Lower leg skin (tissue), 4 donors: ENCODE measurements at places on chromosomes 5 and 9.

DNA sequence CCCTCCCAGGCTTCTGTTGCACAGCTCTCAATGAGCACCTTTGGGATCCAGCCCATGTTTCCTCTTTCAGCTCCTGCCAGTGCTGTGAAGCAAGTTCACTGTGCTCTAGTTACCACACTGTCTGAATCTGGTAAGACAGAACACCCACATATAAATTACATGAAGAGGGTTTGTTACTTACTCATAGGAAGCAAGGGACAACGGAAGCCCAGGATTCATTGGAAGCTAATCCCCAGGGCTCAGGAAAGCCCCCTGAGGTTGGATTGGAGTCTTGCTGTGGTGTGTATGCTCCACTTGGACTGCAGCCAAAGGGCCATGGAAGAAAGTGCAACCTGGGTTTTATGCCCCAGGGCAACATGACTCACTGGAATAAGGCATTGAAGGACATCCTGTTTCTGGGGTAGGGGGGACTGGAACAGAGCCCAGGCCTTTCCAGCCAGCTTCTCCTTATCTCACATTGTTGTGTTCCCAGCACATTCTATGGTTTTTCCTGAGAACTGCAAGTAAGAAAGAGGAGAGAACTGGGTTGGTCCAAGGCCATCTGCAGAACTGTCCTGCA, 15.6 kb upstream of the CLK4 start:
- peak; percentile 23 for DNase-seq

DNA sequence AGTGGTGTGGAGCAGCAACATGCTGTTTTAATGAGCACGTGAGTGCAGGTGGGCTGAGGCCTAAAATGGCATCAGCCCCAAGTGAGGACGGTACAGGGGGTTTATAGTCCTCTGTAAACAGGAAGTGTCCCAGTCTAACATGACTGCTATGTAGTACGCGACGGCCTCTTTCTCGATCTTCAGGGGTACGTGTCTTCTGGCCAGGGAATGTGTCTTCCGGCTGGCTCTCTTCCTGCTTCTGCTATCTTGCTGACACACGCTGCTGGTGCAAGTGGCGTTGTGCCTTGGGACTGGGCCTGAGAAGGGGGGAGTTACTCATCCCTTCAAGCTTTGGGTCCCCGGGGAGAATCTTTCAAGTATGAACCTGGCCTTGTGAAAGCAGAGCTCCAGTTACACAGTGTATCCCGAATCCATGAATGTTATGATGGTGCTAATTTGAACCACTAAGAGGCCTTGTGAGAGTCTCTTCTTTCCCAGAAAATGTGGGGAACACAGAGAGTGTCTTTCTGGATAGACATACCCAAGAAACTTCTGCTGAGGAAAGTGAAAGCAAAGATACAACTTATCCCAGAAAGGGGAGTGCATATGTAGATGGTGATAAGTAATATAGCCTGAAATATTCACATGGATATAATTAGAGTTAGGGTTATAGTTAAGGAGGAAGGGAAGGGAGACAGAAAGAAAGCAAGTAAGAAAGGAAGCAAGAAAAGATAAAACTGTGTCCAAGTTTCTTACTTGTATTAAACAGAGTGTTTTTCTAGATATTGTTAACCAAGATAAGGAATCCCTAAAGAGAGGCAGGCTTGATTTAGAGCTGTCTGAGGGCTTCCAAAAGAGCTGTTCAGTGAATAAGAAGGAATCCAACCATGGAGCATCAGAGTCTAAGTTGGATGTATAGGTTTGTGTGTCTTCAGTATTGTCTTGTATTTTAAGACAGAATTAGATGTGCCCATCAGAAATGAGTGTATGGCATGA, 35.5 kb upstream of the ANXA2R start:
- DNase-seq, result no peak

DNA sequence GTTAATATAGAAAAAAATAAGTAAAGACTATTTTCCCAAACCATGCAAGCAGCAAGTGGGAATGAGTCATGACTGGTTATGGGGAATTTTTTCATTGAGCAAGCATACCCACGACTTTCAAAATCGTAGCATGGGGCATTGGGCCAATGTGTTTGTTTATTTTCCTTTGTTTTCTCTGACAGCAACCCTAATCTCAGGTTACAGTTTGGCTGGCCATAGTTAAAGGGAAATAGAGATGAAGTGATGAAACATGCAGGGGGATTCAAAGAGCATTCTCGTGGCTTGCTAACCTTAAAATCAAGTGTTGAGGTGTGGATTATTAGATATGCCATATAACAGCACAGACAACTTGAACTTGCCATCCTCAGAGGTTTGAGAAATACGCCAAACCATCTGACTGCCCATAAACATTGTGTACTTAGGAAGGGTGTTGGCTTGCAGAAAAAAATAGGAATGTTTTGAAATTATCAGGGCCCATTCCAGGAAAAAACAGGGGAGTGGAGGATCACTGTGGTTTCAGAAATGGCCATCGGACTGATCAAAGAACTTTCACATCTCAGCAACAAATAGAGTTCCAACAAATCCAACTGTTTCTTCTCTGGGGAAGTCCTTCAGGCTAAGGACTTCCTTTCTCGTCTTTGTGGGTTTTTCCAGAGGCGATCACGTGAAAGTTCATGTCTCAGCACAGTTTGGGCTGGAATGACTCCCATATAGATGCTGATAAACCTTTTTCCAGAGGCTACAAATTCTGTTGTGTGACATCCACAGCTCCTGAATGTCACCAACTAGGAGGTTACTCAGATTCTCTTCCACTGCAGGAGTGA, 259.1 kb downstream of the SYK start:
- peak; percentile 87 for DNase-seq

DNA sequence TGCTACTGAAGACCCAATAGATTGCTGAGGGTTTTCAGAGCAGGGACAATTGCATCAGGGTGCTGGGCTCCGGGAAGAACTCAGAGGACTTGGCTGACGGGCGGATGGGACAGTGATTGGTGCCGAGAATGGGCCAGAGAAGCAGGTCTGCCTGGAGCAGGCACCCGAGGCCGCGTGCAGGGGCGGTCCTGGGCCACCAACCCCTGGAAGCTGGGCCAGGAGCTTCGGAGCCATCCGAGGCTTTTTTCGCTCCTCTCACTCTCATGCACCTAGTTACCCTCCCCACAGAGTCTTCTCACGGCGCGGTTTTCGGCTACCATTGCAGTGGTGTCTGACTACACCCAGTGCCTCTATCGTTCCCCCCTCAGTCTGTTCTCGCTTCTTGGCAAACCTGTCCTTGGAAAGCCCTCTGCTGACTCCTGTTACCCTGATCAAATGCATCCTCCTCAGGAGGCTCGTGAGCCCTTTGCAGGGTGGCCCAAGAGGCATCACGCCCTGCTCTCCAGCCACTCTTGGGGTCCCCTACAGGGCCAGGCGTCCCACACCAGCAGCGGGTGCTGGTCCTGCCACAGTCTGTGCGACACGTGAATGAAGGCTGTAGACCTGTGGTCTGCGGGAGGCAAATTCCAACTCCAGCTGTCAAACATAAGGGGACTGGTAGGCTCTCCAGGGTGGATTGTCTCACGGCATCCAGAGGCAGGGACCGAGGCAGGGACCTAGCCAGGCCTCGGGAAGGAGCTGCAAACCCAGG, 1.2 kb upstream of the CLPTM1L start:
- DNase-seq, result no peak

GRCh38 chr5:37532976-37533740, 154.0 kb downstream of the WDR70 start:
- DNase-seq, result no peak

DNA sequence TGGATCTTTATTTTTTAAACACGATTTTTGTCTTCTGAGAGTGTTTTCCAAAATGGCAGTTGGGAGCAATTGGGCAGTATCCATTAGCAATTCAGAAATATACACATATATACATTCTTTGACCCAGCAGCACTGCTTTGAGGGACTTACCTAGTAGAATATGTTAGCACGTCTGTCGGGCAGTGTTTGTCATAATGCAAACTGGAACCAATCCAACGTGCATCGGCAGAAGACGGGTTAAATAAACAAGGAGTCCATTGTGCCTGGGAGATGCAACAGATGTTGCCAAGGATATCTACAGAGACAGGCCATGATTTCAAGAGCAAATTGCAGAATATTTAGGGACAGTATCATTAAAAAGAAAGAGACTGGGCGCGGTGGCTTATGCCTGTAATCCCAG, 107.0 kb downstream of the COL5A1 start:
- DNase-seq, result no peak

GRCh38 chr5:141508440-141508797, 19.5 kb downstream of the PCDHGC5 start:
- no peak for DNase-seq

DNA sequence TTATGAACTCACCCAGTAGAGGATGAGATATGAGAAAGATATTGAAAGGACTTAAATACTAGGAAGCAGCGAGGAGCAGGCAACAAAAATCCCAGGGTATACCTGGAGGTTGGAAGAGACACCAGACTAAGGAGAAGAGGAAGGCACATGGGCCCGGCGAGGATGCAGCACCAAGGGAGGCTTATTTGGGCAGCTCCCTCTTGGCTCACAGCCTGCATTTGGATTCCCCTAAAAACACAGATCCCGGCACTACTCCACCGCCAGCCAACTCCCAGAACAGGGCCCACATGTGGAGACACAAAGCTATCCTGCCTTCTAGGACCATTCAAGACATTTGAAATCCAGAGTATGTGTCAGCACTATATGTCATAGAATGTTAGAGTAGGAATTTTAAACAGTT, 199.8 kb upstream of the FBXL7 start:
- no peak for DNase-seq

GRCh38 chr5:68196876-68197275, 18.7 kb upstream of the PIK3R1 start:
- DNase-seq, result no peak

DNA sequence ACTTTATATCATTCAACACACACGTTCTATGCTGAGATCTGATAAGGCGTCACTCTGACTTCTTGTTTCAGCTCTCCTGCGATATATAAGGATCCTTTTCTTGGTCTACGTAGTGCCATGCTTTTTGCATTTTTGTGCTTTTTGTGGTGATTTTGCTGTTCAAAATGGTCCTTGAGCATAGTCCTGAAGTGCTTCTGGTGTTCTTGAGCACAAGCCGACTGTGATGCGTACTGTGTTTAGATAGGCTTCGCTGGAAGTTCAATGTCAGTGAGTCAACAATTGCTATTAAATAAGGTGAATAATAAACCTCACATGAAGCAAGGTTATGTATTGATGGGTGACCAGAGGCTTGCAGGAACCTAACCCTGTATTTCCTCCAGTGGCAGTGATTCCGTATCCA, 46.8 kb downstream of the ACO1 start:
- no peak for DNase-seq

DNA sequence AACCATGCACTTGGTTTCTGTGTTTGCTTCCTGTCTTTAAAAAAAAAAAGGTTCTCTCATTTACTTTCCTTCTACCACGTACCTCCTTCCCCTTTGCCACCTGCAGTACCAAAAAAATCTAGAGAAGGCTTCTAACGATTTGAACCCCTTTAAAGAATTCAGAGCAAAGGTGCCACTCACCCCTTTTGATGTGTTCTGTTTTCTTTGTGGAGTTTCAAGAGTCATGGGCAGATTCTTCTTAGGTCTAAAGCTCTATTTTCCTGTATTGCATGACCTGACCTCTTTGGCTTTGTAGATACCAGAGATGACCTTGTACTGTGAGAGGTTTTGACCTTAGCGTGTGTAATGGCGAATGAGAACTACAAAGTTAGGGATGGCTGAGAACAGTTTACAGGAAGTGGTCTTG, 29.0 kb downstream of the TXNDC8 start:
- DNase-seq, result no peak

DNA sequence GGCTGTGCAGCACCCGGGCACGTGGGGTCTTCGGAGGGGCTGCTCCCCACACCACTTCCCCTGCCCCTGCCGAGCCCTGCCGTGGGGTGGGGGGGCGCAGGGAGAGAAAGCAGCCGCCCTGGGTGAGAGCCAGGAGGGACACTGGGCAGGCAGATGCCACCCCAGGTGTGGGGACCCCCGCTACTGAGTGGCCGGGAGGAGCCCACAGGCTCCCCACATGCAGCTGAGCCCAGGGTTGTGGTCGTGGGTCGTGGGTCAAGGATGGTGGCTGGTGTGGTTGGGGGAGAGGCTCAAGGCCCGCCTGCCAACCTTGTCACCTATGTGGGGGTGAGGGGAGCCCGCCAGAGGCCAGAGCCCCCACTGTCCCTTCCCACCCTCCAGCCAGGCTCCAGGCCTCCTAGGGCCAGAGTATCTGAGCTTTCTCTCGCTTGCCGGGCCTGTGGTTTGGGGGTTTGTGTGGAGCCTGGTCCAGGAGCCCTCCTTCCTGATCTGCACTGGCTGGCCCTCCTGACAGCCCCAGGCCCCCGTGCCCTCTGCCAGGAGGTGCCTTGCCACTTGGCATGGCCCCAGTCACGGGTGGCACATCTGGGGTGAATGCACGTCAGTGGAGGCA, 35.5 kb downstream of the EXOC3 start:
- DNase-seq, result no peak

- no peak for DNase-seq
Observed at GRCh38 chr5:67552773-67553172, 356.2 kb upstream of the CD180 start.

DNA sequence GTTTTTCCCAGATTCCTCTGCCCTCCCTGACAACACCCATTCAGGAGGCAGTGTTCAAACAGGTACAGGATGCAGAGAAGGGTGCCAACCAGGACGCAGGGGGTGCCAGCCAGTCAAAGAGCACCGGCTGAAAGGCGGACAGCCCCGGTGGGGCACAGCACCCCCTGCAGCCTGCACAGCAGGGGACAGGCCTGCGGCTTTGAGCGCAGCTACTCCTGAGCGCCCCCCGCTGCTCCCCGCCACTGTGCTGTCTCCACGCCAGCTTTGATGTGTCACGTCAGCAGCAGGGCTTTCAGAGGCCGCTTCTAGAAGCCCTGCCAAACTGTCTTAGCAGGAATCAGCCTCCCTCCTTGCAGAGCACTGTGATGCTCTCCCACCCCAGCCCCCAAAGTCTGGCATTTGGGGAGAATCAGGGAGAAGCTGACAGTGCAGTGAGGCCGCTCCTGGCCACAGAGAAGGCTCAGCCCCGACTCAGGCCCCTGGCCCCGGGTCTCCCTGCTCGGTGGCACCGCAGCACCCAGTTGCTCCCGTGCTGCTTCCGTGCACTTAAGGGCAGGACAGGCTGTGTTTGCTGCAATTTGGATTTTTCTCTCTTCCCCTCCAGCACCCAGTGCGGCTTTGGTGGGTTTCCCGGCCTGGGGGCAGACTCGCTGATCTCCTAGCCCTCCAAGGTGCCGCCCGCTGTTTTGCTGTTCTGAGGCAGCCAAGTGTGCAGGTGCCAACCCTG, 20.3 kb downstream of the AK8 start:
- DNase-seq, result no peak

DNA sequence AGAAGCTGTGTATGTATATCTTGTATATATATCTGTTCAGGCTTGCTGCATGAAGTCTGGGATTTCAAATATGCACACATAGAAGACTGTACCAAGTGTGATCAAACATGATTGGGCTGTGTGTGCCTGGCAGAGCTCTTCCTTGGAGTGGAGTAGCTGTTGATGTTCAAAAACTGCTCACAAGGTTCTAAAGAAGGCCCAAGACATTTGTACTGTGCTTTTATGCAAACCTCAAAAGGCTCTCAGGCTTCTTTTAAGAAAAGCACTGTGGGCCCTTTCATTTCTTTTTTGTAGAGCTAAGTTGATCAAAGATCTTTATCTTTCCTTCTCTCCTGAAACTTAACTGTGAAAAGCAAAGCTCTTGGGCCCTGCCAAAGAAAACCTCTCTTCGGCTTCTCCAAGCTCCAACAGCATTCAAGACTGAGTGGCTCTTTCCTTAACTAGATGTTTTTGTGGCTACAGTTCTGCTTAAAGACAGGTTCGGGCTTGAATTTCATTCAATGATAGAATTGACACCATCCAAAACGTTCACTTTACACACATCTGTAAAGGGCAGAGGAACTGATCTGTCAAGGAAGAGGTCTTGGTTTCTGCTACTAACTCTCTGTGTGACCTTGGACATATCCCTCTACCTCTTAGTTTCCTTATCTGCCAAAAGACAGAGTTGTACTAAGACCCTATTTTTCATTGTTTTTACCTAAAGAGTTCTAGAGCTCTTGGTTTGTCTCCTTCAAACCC, 105.8 kb upstream of the IL6ST start:
- DNase-seq, result no peak
